ENCODE measurements at places on chromosomes 2 and 18. TPM values are rescaled to one million over a fixed set of nuclear protein-coding genes. Genes with fewer than 3 reads are reported as not detected.
A peak's percentile ranks its signal among the peaks of the same experiment; 100 is the strongest.

- H3K4me3 ChIP-seq, result no peak overlapping the region
- no peak overlapping the region for H3K27ac ChIP-seq
- H3K4me1 ChIP-seq, result no peaks in the 10 kb centered on the region
- no peak for DNase-seq
- no peaks in the 10 kb centered on the region for H3K27me3 ChIP-seq
Observed at GRCh38 chr2:49577041-49577440, 422.7 kb upstream of the FSHR start.

DNA sequence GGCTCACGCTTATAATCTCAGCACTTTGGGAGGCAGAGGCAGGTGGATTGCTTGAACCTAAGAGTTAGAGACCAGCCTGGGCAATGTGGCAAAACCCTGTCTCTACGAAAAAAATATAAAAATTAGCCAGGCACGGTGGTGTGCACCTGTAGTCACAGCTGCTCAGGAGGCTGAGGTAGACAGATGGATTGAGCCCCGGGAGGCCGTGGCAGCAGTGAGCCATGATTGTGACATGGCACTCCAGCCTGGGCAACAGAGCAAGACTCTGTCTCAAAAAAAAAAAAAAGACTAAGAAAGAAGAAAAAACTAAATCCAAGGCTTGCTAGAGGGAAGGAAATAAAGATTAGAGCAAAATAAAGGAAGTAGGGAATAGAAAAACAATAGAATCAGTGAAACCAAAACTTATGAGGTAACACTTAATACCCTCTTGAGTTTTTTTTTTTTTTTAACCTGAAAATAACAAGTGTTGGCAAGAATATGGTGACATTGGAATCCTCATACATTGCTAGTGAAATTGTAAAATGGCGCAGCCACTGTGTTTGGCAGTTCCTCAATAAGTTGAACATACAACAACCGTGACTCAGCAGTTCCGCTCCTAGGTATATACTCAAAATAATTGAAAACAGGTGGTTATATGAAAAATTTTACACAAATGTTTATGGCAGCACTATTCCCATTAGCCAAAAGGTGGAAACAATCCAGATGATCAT lies 85.2 kb downstream of the EML4 start:
- peaks cover 51% of the 10 kb centered on the region for H3K4me1 ChIP-seq
- no peak overlapping the region for H3K4me3 ChIP-seq

DNA sequence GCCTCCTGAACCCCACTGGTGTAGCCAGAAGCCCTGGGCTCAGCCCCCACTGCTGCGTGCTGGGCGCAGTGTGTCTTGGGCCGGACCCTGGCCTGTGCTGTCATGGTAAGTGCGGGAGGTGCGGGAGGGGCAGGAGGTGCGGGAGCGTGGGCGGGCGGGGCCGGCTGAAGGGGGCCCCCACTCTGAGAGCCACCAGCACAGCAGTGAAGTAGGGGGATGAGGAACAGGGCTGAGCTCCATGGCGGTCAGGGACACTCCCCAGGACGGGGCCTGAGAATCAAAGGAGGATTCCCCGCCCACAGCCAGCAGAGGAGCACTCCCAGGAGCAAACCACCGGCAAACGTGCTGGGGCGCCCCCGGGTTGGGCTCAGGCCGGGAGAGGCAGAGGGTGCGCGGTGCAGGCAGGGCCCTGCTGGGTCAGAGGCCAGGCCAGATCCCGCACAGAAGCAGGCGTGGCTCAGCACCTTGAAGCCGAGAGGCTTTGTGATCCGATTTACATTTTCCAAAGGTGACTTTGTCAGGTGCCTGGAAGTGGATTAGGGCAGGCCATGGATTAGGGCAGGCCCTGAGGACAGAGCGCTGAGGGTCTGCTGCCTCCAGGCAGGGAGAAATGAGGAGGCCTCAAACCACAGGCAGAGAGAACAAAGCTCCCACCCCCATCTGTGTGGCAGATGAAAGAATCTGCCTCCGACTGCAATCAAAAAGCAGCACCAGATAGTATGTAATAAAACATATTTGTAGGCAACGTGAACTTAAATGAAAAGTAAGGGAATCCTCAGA lies 152.0 kb upstream of the RAB6C start:
- H3K27me3 ChIP-seq, result no peaks in the 10 kb centered on the region
- no peaks in the 10 kb centered on the region for H3K36me3 ChIP-seq
- H3K4me3 ChIP-seq, result no peak overlapping the region
- no peak for DNase-seq
- no peak overlapping the region for H3K27ac ChIP-seq

- H3K36me3 ChIP-seq, result no peaks in the 10 kb centered on the region
- DNase-seq, result no peak
- H3K4me3 ChIP-seq, result no peak overlapping the region
- H3K27ac ChIP-seq, result no peak overlapping the region
- H3K4me1 ChIP-seq, result peaks cover 43% of the 10 kb centered on the region
Observed at GRCh38 chr18:10299643-10300042, 154.8 kb upstream of the APCDD1 start.

- no peaks in the 10 kb centered on the region for H3K36me3 ChIP-seq
- H3K4me1 ChIP-seq, result peaks cover 7% of the 10 kb centered on the region
- no peak for DNase-seq
- H3K4me3 ChIP-seq, result no peak overlapping the region
Observed at GRCh38 chr2:1731963-1732768, 12.1 kb downstream of the PXDN start.

GRCh38 chr2:148590612-148591011 lies 53.9 kb upstream of the EPC2 start:
- H3K27me3 ChIP-seq, result no peaks in the 10 kb centered on the region
- no peak overlapping the region for H3K27ac ChIP-seq
- no peaks in the 10 kb centered on the region for H3K36me3 ChIP-seq
- DNase-seq, result no peak
- no peaks in the 10 kb centered on the region for H3K4me1 ChIP-seq
- no peak overlapping the region for H3K4me3 ChIP-seq

GRCh38 chr2:241577413-241578122 lies 19.0 kb downstream of the BOK start:
- peak; percentile 22 for DNase-seq
- peaks cover 52% of the 10 kb centered on the region for H3K36me3 ChIP-seq
- H3K4me3 ChIP-seq, result no peak overlapping the region
- H3K27me3 ChIP-seq, result no peaks in the 10 kb centered on the region
- H3K4me1 ChIP-seq, result no peaks in the 10 kb centered on the region

- no peaks in the 10 kb centered on the region for H3K4me1 ChIP-seq
- DNase-seq, result no peak
- H3K27ac ChIP-seq, result no peak overlapping the region
- H3K4me3 ChIP-seq, result no peak overlapping the region
Observed at GRCh38 chr2:234747032-234747431, 204.8 kb upstream of the SH3BP4 start.

DNA sequence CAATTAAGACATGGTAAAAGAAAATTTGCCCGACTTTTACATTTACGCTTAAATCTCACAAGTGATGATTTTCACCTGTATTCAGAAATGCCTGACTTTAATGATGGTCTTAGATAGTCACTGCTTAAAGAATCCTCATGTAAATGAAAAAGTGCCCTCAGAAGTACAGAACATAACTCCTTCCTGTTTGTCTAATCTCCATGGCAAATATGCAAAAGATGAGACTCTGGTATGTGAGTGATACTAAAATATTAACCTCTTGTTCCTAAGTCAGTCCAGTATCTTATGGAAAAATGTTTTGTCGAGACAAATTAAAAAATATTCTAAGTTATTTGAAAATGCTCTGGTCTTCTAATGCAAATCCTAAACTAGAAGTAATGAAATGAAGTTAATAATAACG lies 29.2 kb downstream of the KCTD1 start:
- no peak for DNase-seq
- H3K36me3 ChIP-seq, result no peaks in the 10 kb centered on the region
- no peaks in the 10 kb centered on the region for H3K27me3 ChIP-seq
- no peak overlapping the region for H3K27ac ChIP-seq
- no peaks in the 10 kb centered on the region for H3K4me1 ChIP-seq

DNA sequence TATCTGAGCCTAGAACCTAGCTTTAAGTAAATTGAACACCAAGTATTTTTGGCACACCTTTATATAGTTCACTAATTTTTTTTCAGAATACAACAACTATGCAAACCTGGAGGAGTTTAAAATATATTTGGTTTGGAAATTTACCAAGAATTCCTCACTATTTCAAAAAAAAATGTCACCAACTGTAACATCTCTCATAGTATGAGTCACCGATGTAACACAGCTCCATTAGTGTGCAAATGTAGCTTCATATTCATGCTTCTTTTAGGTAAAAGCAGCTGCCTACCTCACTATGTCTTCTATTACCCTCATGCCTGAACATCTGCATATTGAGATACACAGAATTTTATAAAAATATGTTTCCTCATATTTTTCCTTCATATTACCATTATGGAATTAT lies 80.5 kb downstream of the NRXN1 start:
- H3K4me1 ChIP-seq, result no peaks in the 10 kb centered on the region
- DNase-seq, result no peak
- H3K4me3 ChIP-seq, result no peak overlapping the region
- H3K27ac ChIP-seq, result no peak overlapping the region
- no peaks in the 10 kb centered on the region for H3K36me3 ChIP-seq
- no peaks in the 10 kb centered on the region for H3K27me3 ChIP-seq

DNA sequence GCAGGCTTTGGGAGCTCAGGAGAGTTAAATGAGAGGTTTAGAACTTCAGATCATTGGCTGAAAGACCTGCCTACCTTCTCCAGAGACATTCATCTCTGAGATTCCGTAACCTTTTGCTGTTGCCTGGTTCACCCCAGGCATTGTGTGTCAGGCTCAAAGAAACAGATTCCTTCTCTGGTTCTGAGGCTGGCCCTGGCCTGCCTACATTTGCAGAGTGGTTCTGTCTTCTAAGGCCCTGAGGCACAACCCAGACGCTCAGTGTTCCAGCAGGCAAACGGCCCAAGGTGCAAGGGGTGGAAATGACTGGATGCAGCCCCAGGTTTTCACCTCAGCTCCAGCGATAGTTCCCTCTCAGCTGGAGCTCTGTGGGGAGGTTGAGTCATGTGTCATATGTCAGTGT lies 48.3 kb downstream of the MYO3B start:
- no peaks in the 10 kb centered on the region for H3K36me3 ChIP-seq
- DNase-seq, result no peak
- H3K27ac ChIP-seq, result no peak overlapping the region

Gene CPLX4
- not detected for total RNA-seq

GRCh38 chr18:77088963-77089722 lies 43.4 kb downstream of the MBP start:
- H3K4me1 ChIP-seq, result peaks cover 84% of the 10 kb centered on the region
- peaks cover 10% of the 10 kb centered on the region for H3K27me3 ChIP-seq

DNA sequence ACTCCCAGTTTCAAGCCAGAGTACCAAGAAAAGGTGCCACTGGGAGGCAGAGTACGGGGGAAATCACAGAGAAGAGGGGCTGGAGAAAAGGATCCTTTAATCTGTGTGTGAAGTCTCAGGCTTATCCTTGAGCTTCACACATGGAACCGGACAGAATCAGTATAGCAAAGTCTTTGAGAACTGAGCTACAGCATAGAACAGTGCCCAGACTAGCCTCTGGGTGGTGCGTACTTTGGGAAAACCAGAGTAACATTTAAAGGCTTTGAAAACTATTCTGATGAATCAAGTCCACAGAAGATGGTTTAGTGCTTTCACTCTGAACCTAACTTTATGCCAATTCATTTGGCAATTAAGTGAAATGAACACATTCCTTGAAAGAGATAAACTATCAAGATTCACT lies 83.1 kb downstream of the BABAM2 start:
- no peak for DNase-seq
- H3K4me3 ChIP-seq, result no peak overlapping the region
- H3K27ac ChIP-seq, result no peak overlapping the region
- no peaks in the 10 kb centered on the region for H3K27me3 ChIP-seq

- H3K27me3 ChIP-seq, result no peaks in the 10 kb centered on the region
- DNase-seq, result no peak
- H3K4me3 ChIP-seq, result no peak overlapping the region
Observed at GRCh38 chr18:49273241-49273880, 187.1 kb downstream of the DYM start.

- H3K27me3 ChIP-seq, result no peaks in the 10 kb centered on the region
- DNase-seq, result no peak
- no peaks in the 10 kb centered on the region for H3K36me3 ChIP-seq
- no peak overlapping the region for H3K27ac ChIP-seq
Observed at GRCh38 chr18:23929362-23929930, 85.1 kb upstream of the TTC39C start.

GRCh38 chr2:145058457-145058856 lies 538.5 kb upstream of the ZEB2 start:
- no peaks in the 10 kb centered on the region for H3K36me3 ChIP-seq
- no peaks in the 10 kb centered on the region for H3K27me3 ChIP-seq
- H3K27ac ChIP-seq, result no peak overlapping the region
- DNase-seq, result no peak

DNA sequence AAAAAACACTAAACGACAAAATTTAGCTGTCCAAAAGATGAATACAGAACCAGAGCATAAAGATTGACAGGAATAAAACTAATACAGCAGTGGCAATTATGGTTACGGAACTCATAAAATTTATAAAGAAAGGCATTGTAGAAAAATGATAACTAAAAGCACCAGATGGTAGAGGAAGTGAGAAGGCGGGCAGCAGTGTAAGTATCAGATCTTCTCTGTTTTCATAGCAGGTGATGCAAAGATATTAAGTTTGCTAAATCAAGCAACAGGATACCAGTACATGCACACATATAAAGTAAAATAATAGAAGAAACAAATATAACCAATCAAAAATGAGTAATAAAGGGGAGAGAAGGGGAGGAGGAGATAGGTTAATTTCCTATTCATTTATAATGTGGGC lies 103.9 kb upstream of the MEX3C start:
- no peak overlapping the region for H3K27ac ChIP-seq
- no peaks in the 10 kb centered on the region for H3K4me1 ChIP-seq
- DNase-seq, result no peak
- no peak overlapping the region for H3K4me3 ChIP-seq

Gene DNAJC5G
- total RNA-seq, result not detected

GRCh38 chr18:3044931-3045698 lies 32.2 kb upstream of the LPIN2 start:
- H3K4me3 ChIP-seq, result no peak overlapping the region
- DNase-seq, result no peak
- no peaks in the 10 kb centered on the region for H3K27me3 ChIP-seq
- H3K4me1 ChIP-seq, result peaks cover 26% of the 10 kb centered on the region
- H3K36me3 ChIP-seq, result no peaks in the 10 kb centered on the region

DNA sequence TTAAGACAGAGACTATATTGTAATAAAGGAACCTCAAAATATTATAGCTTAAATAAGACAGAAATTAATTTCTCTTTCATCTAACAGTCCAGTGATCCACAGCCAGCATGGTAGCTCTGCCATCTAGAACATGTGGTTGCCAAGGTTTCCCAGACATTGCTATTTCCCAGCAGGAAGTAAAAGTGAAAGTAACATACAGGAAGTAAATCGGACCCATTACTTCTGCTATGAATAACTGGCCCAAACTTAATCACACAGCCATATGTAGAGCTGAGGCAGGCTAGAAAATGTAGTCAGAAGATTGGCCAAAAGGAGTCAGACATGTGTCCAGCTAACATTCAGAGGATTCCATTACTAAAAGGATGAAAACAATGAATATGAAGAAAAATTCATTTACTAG lies 71.0 kb downstream of the NOL4 start:
- DNase-seq, result no peak
- peaks cover 6% of the 10 kb centered on the region for H3K27me3 ChIP-seq
- H3K27ac ChIP-seq, result no peak overlapping the region

GRCh38 chr2:20868377-20868776 lies 45.5 kb upstream of the LDAH start:
- no peak overlapping the region for H3K27ac ChIP-seq
- no peak overlapping the region for H3K4me3 ChIP-seq
- DNase-seq, result no peak
- H3K36me3 ChIP-seq, result no peaks in the 10 kb centered on the region
- H3K27me3 ChIP-seq, result no peaks in the 10 kb centered on the region
- no peaks in the 10 kb centered on the region for H3K4me1 ChIP-seq

All from spleen (tissue), 13 donors.